Activated CD4-positive, alpha-beta memory T cell treated with anti-CD3 and anti-CD28 coated beads for 36 hours (primary cell): ENCODE measurements at places on chromosomes 3 and 15.

- no peak for DNase-seq
Measured at GRCh38 chr3:26562021-26562768, 60.4 kb upstream of the LRRC3B start.

GRCh38 chr15:52673734-52674133 is 5.5 kb downstream of the ATOSA start:
- DNase-seq: no peak

DNA sequence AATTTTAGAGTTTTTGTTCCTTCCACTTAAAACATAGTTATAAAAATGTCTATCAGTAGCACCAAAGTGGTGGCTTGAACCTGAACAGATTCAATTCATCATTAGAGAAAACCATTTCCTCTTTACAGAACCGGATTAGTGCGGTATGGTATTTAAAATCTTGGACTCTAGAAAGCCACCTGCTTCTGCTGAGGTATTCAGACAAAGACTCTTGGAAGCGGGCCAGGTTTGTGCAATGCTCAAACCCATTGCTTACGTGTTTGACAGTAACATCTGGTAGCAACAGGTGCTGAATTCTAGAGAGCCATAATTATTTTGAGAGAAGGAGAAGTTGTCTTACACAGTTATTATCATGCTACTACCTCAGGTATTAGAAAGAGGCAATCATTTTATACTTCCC is 290.5 kb downstream of the NAALADL2 start:
- DNase-seq: no peak

DNA sequence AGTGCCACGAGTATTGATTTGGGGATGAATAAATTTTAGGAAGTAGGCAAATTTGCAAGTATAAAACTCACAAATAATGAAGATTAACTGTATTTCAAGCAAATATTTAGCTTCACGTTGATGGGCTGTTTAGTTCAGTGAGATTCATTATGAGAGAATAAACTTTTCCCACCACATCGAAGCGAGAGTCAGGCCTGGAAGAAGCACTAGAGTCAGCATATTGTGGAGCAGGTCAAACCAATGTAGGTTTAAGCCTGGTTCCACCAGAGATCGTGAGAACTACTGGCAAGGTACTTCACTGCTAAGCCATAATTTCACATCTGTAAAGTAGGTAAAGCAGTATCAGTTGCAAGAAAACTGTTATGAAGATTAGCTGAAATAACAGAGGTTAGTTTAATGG is 22.3 kb downstream of the WDR49 start:
- no peak for DNase-seq

GRCh38 chr3:111999484-112000324 is 982 bp downstream of the TAGLN3 start:
- DNase-seq: no peak

DNA sequence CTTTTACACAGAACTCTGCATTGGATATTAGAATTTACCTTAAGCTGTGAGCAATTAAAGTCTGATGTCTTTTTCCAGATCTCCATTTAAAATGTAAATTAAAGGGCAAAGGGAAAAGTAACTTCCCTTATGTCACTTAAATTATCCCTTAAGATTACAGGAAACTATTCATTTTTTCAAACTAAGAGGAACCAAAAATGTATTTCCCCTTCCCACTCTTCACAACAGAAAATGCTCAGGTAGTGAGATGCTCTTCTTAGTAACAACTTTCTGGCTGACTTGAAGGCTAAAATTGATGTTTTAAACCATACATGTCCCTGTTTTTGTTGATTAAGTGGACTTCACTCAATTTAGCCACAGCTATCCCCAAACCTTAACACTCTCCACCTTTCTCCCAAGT is 17.6 kb downstream of the RSL24D1 start:
- DNase-seq: no peak

GRCh38 chr3:66478960-66479359 is 21.9 kb downstream of the LRIG1 start:
- DNase-seq: no peak

DNA sequence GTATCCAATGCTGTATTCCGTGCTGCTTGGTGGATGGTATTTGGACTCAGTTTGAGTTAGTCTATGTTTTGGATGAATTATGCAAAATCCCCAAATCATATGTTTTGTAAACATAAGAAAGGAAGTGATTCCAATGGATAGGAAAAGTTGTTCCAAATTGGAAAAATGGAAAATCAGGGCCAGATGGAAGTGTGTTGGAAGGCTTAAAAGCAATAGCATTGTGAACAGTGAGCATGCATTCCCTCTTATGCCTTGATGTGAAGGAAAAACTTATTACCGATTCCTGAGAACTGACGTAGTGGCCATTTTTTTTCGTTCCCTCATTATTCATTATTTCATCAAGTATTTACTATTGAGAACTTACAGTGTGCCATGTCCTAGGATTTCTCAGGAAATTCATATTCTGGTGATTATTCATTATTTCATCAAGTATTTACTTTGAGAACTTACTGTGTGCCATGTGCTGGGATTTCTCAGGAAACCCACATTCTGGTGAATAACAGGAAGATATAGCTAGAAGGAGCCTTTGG is 144.1 kb upstream of the TPRG1 start:
- DNase-seq: no peak

- DNase-seq: no peak
Measured at GRCh38 chr3:140294058-140294457, 359.1 kb downstream of the CLSTN2 start.

DNA sequence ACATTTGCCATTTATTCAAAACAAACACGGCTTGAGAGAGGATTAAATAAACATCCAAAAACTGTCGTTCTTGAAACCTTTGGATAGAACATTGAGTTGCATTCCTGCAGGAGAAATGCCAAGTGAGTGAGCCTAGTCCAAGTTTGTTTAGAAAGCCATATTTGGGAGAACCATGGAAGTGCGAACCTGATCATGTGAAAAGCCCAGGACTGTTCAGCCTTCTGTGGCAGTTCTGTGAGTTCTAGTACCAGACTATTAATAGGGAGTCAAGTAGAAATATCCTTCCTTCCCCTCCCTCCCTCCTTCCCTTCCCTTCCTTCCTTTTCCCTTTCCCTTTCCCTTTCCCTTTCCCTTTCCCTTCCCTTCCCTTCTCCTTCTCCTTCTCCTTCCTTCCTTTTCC is 470.4 kb downstream of the LPP start:
- no peak for DNase-seq

GRCh38 chr3:19334120-19334519 is 185.8 kb downstream of the KCNH8 start:
- DNase-seq: no peak

DNA sequence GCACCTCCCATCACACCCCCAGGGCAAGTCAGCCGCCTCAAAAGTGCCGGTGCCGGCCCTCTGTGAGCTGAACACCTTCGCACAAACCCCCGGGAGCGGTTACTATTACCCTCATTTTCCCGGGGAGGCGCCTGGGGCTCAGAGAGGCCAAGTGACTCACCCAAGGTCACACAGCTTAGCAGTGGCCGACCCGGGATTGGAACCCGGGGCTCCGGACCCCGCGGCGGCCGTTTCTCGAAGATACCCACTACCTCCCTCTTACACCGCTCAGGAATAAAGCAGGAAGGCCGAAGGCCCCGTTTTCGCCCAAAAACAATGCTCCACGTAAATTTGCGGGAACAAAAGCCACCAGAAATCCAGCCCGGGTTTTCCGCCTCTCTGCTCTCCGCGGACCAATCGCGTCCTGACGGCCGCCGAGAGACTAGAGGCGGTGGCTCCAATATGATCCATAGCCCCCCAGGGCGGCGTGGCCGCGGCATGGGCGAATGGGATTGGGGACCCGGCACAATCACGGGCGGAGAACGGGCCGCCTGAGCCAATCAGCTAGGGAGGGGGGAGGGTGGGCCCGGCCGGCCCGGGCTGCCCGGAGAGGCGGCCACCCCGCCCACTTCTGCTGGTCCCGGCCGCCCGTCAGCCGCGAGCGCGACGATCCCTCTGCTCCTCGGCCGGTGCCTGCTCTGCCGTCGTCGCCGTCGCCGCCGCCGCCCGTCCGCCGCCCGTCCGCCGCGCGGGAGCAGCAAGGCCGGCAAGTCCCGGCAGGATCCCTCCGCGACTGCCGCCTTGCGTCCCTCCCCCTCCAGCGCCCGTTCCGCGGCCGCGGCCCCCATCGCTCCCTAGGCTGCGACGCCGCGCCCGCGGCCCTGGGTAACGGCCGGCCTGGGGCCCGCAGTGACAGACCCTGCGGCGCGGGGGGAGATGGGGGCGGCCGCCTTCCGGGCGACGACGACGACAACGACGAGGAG is 177.0 kb downstream of the OR4M2 start:
- DNase-seq: no peak

DNA sequence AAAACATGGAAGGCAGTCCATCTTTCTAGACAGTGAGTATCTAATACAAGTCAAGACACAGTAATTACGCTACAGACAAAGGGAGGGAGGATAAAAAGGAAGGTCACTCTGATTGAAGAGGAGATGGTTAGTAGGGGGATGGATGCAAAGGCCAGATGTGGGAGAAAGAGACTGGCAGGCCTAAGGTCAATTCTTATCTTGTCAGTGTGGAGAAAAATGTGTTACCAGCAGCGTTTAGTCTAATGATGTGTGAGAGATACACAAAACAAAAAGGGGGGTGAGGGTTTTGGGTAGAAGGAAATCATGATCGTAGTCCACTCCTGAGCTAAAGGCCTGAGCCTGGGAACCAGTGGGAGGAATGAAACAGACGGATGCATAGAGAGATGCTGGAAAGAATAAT is 46.7 kb downstream of the RFTN1 start:
- DNase-seq: no peak

- DNase-seq: no peak
Measured at GRCh38 chr3:178267158-178267844, 268.9 kb upstream of the KCNMB2 start.

DNA sequence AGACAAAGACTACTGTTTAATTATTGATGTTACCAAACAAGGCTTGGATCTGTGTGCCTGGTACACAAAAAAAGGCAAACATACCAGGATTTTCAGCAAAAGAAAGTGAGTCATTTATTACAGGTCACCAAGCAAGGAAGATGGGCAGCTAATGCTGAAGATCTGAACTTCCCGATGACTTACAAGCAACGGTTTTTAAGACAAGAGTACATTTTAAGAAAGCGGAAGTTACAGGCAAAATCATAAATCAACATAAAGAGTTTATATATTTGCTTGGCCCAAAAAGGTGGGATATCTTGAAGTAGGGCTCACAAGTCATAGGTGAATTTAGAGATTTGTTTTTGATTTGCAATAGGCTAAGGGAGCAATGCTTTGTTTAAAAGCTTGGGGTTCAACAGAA is 125.4 kb upstream of the SPATA16 start:
- DNase-seq: no peak

DNA sequence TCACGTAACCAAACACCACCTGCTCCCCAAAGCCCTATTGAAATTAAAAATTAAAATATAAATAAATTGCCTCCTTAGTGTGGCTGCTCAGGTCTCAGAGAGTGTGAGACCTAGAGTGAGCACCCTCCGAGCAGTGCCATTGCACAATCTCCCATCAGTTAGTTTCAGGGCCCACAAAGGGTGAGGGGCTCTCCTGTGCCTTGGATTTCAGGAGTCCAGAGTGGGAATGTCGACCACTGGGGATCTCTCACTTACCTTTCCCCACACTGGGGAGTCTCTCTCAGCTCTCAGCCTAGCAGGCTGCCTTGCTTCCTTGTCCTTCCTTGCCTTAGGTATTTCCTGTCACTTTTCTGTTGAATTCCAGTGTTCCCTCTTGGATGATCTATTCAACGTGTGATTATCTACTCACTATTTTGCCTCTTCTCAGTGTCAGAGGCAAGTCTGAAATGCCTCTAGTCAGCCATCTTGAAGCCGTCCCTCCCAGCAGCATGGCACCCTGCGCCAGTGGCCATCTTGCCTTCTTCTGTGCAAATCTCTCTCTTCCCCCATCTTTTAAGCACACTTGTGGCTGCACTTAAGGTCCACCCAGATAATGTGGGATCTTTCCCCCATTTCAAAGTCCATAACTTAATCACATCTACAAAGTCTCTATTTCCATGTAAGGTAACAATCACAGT is 119.3 kb downstream of the LRRK1 start:
- no peak for DNase-seq

GRCh38 chr3:192408007-192408646 is 319.2 kb downstream of the FGF12 start:
- DNase-seq: no peak

DNA sequence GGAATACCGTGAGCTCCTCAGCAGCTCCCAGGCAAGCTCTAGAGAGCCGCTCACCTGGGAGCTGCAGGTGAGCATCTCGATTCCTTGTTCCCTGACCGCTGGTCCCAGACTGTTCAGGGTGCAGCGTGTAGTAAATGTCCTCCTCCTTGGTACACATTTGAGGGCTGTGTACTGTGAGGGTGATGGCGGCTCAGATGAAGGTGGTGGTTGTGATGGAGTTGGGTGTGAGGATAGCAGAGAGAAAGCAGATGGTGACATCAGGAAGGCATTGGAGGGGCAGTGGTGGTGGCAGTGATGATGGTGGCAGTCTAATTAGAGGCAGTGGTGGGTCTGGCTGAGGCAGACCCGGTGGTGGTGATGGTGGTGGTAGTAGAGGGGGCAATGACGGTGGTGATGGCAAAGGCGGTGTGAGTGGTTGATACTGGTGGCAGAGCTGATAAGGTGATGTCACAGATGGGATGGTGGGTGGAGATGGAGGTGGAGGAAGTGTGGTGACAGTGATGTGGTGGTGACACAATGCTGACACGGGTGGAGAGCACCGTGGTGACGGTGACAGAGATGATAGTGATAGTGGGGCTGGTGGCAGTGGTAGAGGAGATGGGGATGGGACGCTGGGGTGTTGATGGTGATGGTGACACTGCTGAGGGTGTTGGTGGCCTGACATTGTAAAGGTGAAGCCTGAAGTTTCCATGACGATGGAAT is at the start of gene DNAJB8:
Gene DNAJB8 (minus strand): TSS at position 51 of the 702 bp plus-strand sequence. CDS start 3,645 bp downstream, outside the sequence.
- DNase-seq: peak; percentile 59

DNA sequence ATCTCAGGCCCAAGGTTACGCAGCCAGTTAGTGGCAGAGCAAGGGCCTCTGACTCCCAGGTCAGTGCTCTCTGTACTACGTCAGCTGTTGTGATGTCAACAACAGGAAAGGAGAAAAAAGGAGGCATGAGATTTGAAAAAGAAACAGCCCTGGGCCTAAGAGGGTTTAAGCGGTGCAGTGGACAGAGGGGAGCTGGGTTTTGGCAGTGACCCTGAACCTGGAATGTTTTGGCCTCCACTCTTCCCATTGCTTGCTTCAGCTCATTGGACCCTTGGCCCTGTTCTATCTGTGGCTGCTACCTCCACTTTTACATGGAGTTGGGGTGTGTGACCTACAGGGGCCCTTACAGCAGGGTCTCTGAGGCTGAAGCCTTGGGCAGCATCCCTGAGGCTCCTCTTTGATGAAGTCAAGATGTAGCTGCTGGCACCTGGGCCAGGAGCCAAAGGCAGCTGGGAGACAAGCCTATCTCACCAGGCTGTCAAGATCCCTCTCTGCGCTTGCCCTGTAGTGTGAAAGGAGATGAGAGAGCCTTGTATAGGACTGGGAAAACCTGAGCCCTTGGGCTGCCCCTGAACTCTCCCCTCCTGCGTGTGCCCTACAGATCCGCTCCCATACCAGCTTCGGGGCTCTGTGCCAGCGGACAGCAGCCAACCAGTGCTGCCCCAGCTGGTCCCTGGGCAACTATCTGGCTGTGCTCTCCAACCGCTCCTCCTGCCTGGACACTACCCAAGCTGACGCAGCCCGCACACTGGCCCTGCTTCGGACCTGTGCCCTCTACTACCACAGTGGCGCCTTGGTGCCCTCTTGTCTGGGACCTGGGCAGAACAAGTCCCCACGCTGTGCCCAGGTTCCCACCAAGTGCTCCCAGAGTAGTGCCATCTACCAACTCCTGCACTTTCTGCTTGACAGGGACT is 8.7 kb downstream of the DISP2 start:
- no peak for DNase-seq

GRCh38 chr3:115165266-115165665 is 18.2 kb upstream of the ZBTB20 start:
- peak; percentile 37 for DNase-seq

GRCh38 chr3:5068531-5069050 is 53.5 kb upstream of the ARL8B start:
- no peak for DNase-seq
